NCI-H146 (cell line): ENCODE measurements at places on chromosomes 1 and 21.

DNA sequence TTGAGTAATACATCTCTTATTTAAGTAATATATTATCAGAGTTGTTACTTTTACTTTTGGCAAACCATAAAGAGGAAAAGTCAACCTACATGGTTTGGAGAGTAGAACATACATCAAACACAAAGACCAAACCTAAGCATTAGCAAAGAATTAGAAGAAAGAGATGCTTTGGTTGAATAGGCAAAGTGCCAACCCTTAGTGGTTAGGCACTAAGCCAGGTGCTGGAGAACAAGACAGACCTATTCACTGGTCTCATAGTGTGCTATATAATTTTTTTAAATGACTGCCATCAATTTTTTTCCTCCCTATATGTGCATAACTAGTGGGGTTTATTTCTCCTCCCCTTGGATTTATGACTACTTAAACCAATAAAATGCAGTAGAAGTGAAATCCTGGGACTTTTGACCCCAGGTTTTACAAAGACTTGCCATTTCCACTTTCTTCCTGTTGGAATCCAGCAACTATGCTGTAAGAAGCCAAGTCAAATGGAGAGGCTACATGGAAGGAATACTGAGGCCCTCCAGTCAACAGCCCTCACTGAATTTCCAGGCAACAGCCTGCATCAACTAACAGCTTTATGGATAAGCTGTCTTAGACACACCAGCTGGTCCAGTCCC, 69.8 kb upstream of the HAO2 start:
- no peak for DNase-seq

DNA sequence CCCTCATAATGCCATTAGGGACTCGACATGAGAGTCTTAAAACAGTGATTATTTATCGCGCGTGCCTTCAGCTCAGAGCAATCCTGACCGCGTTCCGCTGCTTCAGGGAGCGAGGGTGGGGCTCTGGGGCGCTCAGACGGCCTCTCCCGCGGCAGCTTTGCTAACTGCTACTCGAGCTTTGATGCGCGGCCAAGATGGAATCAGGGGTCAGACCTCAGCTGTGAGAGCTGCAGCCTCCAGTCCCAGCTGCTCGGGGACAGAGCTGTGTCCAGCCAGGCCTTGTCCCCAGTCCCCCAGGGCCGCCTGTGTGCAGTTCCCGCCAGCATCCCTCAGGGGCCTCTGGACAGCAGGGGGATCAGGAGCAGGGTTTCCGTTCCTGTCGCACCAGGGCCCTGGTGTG, 104.6 kb upstream of the TTC34 start:
- no peak for DNase-seq

- DNase-seq = peak; percentile 46
Observed at GRCh38 chr1:119275145-119276134, 93.1 kb upstream of the HAO2 start.

DNA sequence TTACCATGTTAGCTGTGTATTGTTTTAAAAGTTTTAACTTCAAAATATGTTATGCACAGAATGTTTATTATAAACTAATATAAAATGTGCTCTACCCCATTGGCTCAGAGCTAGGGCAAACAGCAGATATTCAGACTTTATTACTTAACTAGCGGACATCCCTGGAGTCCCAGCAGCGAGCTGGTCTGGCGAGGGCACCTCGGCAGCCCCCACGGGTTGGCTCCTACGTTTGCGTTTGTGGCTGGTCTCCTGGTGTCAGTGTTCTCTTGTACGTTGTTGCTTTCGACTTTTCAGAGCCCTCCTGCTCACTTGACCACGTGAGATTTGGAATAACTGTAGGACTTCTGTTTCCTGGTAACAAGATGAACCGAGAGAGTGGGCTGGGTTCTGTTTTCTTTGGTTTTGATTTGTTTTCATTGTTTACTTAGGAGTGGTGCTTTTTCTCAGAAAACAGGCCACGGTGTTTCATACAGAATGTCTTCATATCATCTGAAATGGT, 44.5 kb downstream of the CBS start:
- no peak for DNase-seq

- no peak for DNase-seq
Observed at GRCh38 chr1:207025146-207025880, 7.2 kb downstream of the C1orf116 start.

GRCh38 chr1:58308206-58308605, 238.3 kb downstream of the OMA1 start:
- no peak for DNase-seq

GRCh38 chr1:152442765-152443164, 28.7 kb upstream of the CRNN start:
- DNase-seq = no peak

DNA sequence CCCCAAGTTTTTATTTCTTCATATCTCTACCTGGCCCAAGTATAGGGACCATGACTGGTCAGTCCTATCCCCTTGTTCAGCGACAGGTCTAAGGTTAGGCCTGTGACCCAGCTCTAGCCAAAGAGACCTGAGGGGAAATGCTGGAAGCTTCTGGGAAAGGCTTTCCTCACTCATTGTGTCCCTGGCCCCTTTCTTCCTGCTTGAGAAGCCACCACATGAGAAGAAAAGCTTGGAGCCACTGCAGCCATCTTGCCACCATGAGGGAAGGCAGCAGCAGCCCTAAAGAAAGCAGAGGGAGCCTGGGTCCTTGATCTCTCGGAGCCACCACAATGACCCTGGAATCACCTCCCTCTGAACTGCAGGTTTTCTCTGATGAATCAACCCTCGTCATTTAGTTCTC, 43.4 kb downstream of the ATF3 start:
- no peak for DNase-seq

DNA sequence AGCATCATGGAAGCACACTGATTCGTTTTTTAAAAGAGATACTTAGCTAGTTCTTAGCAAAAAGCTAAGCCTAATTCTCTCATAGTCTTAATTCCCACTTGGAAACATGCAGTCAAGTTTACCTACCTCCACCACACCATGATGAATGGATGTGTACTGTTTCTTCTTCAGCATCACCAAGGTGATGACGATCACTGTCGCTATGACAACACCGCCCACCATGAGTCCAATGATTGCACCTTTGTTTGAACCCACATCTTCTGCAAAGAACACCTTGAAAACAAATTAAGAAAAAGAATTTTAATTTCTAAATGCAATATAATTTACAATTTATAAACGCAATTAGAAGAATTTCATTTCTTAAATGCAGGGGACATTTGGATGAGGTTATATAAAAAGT, 156.8 kb downstream of the GABPA start:
- peak; percentile 6 for DNase-seq

GRCh38 chr1:153750026-153750995, 22.5 kb downstream of the INTS3 start:
- no peak for DNase-seq

- peak; percentile 73 for DNase-seq
Observed at GRCh38 chr1:54081306-54082270, 28.2 kb downstream of the TCEANC2 start.

DNA sequence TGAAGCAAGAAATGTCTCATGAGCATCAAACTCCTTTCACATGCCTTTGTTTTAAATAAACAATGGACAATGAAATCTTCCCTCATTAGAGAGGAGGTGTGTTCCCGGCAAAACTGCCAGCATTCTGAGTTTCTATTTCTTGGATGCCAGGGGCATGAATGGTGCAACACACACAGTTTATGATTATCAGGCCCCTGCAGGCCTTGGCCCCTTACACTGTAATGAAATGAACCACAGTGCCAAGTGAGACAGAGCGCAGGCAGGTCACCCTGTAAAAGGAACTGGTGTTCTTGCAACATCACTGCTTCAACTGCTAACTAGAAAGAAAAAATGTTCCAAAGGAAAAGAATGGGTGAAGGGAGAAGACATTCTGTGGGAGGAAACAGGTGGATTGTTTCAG, 3.8 kb upstream of the PIGC start:
- no peak for DNase-seq

GRCh38 chr1:14245954-14246353, 352.5 kb upstream of the KAZN start:
- no peak for DNase-seq

DNA sequence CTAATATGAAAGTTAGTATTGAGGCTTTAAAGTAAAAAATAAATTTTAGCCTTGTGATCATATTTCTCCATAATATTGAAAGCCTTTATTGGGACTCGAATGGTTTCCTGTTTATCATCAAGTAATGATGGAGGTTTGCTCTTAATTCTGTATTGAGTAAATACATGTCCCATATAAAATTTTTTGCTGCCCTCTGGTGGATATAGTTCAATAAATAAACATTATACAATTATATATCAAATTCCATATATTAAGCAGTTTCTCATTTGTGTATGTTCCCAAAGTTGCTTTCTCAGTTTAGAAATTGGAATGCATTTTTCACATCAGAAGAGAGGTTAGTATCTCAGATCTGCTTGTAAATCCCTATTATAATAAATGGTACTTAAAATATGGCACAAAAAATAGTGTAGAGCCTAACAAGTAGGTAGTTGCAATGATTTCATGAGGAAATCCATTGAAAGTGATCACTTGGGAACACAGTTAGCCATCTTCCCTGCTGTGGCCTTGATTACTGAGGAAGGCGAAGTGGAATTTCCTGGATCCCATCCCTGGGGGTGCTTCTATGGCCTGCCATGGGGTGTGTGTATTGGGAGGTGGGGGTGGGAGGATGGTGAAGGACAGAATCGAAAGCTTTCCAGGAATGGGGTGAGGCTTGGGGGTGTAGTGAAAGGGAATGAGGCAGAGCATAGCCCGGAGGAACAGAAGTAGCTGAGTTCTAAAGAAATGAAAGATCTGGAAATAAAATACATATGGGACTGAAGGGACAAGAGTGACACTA, 84.1 kb upstream of the C21orf91 start:
- DNase-seq = no peak

DNA sequence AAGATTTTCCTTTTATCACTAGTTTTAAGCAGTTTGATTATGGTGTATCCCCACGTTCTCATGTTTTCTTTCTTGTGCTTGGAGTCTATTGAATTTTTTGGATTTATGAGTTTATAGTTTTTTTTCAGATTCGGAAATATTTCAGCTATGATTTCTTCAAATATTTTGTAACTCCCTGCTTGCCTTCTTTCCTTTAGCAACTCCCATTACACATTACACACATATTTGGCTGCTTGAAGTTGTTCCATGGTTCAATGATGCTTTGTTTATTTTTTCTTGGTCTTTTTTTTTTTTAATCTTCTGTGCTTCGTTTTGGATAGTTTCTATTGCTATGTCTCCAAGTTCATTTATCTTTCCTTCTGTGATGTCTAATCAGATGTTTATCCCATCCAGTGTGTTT, 48.5 kb upstream of the WARS2 start:
- DNase-seq = no peak

DNA sequence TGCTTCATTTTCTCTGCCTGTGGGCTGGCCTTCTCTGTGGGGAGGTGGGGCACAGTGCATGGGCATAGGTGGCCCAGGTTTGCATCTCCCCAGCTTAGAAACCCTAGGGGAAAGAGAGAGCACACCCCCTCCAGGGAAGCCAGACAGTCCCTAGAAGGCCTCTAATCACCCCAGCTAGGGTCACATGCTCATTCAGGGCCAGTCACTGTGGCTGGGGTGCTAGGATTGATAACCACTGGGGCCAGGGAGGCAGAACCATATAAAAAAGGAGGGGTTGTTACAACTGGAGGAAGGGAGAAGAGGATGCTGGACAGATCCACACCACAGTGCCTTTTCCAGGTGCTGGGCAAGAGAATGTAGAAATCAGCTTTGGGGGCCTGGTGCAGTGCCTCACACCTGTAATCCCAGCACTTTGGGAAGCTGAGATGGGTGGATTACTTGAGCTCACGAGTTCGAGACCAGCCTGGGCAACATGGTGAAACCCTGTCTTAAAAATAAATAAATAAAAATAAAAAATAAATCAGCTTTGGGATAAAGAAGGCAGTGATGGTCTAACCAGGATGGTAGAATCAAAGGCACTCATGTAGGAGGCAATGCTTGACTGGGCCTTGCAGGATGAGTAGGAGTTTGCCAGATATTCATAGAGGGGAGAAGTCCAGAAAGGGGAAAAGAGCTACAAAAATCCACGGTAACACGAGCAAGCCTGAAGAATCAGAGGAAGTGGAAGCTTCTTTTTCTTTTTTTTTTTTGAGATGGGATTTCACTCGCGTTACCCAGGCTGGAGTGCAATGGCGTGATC, 19.5 kb downstream of the FBLIM1 start:
- no peak for DNase-seq

DNA sequence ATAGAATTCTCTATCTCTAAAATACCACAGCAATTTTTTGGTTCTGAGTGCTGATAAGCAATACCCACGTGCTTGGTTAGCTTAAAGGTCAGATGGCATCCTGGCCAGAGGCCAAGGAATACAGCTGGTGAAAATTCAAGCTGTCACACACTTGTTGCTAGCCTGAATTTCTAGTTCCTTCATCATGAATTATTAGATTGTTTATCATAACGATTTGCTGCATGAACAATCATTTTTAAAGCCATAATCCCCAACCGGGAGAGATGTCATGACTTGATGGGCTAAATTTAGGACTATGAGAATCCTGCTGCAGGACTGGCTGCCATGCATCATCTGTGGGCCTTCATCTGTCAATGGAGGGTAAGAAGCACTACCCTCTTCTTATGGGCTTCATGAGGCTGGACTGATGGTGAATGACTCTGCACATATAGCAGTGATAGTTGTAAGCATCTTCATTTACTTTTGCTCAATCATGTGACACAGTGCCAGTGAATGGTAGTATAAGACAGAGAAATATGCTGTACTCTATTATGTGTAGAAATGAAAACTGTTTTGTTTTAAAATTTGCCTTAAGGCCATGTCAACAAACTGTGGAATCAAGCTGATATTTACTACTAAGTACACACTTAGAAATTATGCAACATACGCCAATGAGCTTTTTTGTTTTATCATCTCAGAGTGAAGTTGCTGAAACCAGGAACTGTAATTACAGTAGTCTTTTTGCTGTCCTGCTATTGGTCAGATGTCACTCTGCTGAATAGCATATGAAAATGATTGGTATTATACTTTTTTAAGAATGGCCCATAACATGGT, 80.5 kb upstream of the RALGPS2 start:
- DNase-seq = peak; percentile 68

DNA sequence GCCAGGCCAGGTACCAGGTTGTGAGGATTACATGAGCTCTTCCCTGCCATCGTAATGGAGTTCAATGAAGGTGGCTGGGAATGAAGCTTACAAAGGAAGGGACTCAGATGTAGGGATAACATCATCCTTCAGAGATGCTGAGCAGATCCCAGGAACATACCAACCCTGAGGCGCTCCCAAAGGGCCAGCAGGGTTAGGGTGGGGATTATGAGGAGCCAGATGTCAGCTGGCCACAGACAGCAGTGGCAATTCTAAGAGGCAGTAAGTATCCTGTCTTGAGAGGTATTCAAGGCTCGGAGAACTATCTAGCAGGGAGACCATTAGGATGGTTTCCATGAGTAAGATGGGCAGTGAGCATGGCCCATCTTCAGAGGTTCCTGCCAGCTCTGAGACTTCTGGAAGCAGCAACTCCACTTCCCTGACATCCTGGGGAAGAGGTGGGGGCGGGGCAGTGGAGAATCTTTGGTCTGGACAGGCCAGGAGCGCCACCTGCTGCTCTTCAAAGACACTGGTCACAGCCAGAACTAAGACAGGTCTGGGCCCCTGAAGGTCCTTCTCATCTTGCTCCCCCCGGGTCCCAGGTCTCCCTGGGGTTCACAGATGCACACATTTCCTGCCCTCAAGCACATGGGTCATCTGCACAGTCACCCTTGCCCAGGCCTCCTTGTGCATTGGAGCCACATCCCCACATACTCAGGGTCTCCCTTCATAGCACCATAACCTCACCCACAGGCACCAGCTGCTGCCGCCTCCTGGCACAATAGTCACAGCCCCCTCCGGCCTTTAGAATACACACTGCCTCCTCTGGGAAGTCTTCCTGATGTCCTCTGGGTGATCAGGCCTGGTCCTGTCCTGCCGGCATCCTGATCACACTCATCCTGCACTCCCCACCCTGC, 2.7 kb upstream of the SDC3 start:
- peak; percentile 58 for DNase-seq
